Immature natural killer cell (primary cell): ENCODE measurements at places on chromosomes 1 and 21. TPM values are rescaled to one million over a fixed set of nuclear protein-coding genes. Genes with fewer than 3 reads are reported as not detected.

DNA sequence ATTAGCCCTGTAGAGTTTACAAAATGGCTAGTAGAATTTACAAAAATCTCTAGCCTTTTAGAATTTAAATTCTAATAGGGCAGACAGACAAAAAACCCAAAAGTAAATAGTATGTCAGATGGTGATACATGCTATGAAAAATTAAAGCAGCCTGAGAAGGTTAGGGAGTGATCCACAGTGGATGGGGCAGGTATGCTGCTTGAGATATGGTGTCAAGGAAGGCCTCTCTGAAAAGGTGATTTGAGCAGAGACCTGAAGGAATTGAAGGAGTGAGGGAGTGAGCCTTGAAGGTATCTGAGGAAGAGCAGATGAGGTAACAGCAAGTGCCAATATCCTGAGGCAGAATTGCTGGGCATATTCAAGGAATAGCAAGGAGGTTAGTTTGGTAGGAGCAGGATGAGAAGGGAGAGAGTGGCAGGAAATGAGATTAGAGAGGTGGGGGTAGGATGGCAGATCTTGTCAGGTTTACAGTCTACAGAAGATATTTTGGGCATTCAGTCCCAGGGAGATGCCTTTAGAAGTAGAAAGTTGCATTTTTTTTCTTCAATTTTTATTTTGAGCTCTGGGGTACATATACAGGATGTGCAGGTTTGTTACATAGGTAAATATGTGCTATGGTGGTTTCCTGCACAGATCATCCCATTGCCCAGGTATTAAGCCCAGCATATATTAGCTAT lies 40.8 kb upstream of the DPH5 start:
- H3K27me3 ChIP-seq = no peaks in the 10 kb centered on the region
- peaks cover 21% of the 10 kb centered on the region for H3K4me1 ChIP-seq
- DNase-seq = no peak
- H3K4me3 ChIP-seq = no peak overlapping the region
- no peaks in the 10 kb centered on the region for H3K36me3 ChIP-seq

- peak overlapping the region; percentile 14 for H3K4me3 ChIP-seq
- H3K27me3 ChIP-seq = peaks cover 2% of the 10 kb centered on the region
Measured at GRCh38 chr1:234978397-234979295, 150.0 kb downstream of the TOMM20 start.

DNA sequence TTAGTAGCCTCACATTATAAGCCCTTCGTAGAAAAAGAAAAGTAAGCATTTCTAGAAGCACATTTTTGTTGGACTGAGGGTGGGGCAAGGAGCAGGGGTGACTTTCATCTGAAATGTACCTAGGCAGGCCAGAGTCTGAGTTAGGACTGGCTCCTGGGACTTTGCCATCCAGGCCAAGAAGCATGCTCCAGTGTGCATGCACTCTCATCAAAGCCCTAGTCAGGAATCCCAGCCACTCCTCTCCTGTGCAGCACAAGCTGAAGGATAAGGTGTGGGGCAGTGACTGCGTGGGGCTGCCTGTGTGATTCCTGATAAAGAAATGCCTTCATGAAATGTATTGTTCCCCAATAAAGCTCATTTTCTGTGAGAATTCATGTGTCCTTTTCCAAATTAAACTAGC lies 88.2 kb downstream of the GFI1 start:
- H3K36me3 ChIP-seq = no peaks in the 10 kb centered on the region
- peaks cover 6% of the 10 kb centered on the region for H3K4me1 ChIP-seq
- H3K27me3 ChIP-seq = no peaks in the 10 kb centered on the region
- H3K27ac ChIP-seq = no peak overlapping the region

Gene PIGK
- 54.1 TPM for polyA plus RNA-seq

- peak overlapping the region; percentile 57 for H3K4me3 ChIP-seq
- no peak for DNase-seq
- H3K27ac ChIP-seq = no peak overlapping the region
- no peaks in the 10 kb centered on the region for H3K36me3 ChIP-seq
- H3K4me1 ChIP-seq = peaks cover 10% of the 10 kb centered on the region
Measured at GRCh38 chr1:30684881-30685795, 38.2 kb downstream of the MATN1 start.

DNA sequence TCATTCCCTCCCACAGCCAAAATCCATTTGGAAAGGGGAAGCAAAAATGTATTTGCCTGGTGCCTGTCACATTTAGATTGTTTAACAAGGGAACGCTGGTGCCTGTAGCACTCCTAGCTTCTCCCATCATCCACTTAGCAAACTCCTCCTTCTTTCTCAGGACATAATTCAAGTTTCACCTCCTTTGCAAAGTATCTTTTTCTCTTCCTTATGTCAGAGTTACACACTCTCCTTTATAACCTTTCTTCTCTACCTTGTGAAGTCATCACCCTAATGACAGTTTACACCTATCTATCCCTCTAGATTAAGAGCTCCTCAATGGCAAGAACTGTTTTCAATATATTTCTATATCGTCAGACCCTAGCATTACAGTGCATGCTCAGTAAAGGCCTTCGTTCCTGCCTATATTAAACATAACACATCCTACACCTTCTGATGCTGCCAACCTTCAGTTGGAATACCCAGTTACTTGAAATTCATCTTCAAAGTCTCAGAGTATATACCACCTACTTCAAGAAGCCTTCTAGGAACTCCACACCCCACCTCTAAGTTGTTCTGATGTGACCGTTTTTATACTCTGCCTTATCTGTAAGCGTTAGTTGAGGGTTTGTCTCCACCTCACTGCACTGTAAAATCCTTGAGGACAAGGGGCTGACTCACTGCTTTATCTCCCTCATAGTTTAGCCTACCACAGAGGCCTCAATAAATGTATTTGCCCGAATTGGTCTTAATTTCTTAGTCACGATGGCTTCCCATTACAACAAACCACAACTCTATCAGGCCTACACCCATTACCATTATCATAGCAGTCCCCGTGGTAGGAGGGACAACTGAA lies 1.0 kb upstream of the EPS15 start:
- no peaks in the 10 kb centered on the region for H3K36me3 ChIP-seq
- H3K4me3 ChIP-seq = peak overlapping the region; percentile 75
- no peak for DNase-seq
- H3K27ac ChIP-seq = peak overlapping the region; percentile 86
- H3K4me1 ChIP-seq = peaks cover 54% of the 10 kb centered on the region
- peaks cover 23% of the 10 kb centered on the region for H3K27me3 ChIP-seq

- H3K27ac ChIP-seq = no peak overlapping the region
- H3K4me3 ChIP-seq = no peak overlapping the region
- DNase-seq = no peak
- H3K36me3 ChIP-seq = no peaks in the 10 kb centered on the region
- H3K4me1 ChIP-seq = peaks cover 12% of the 10 kb centered on the region
Measured at GRCh38 chr1:6688001-6688400, 13.6 kb downstream of the DNAJC11 start.

DNA sequence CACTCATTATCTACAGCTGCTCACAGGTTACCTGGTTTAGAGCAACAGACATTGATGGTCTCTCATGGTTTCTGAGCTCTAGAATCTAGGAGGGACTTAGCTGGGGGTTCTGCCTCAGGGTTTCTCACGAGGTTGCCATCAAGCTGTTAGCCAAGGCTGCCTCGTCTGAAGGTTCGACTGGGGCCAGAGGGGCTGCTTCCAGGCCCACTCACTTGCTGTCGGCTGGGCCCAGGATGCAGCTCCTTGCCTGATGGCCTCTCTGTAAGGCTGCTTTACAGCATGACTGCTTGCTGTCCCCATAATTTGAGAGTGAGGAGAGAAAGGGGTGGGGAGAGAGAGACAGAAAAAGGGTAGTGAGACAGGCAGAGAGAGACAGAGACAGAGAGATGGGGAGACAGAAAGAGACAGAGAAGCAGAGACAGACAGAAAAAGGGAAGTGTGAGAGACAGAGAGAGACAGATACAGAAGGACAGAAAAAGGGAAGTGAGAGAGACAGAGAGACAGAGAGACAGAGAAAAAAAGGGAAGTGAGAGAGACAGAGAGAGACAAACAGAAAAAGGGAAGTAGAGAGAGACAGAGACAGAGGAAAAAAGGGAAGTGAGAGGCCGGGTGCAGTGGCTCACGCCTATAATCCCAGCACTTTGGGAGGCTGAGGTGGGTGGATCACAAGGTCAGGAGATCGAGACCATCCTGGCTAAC lies 106.8 kb upstream of the C1orf174 start:
- H3K4me3 ChIP-seq = no peak overlapping the region
- H3K27me3 ChIP-seq = no peaks in the 10 kb centered on the region
- H3K27ac ChIP-seq = no peak overlapping the region
- no peak for DNase-seq
- no peaks in the 10 kb centered on the region for H3K4me1 ChIP-seq
- peaks cover 4% of the 10 kb centered on the region for H3K36me3 ChIP-seq

DNA sequence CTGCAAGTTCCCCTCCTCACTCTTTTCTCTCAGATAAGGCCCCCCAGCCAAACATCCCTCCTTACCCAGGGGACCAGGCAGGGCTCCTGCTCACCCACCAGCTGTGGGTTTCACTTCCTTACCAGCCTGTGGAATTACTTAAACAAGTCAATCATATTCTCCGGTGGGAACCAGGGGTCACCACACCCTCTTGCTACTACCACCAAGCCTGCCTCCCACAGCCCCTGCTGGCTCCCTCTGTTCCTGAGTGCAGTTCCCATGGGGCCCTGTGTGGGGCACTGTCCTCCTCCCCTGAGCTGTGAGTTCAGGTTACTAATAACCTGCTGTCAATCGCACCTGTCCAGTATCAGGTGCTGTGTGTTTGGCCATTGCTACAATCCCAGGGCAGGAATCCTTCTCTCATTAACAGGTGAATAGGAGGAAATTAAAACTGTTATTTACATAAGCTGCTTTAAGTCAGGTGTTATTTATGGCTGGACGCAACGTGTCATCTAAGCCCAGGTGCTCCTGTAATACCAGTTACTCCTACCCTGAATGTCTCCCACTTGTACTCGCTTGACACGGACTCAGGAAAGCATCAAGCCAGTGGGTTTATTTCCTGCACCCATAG lies 53.1 kb upstream of the LBR start:
- peaks cover 29% of the 10 kb centered on the region for H3K4me1 ChIP-seq
- no peaks in the 10 kb centered on the region for H3K36me3 ChIP-seq
- no peak overlapping the region for H3K27ac ChIP-seq

- H3K4me3 ChIP-seq = no peak overlapping the region
- H3K36me3 ChIP-seq = no peaks in the 10 kb centered on the region
- H3K27me3 ChIP-seq = no peaks in the 10 kb centered on the region
- H3K4me1 ChIP-seq = no peaks in the 10 kb centered on the region
- no peak for DNase-seq
Measured at GRCh38 chr1:28097100-28097472, 8.7 kb upstream of the EYA3 start.

Gene CCDC27
- not detected for polyA plus RNA-seq

- no peak overlapping the region for H3K4me3 ChIP-seq
- no peaks in the 10 kb centered on the region for H3K36me3 ChIP-seq
- no peak overlapping the region for H3K27ac ChIP-seq
- no peaks in the 10 kb centered on the region for H3K4me1 ChIP-seq
- DNase-seq = no peak
Measured at GRCh38 chr1:233470741-233471499, 143.0 kb upstream of the KCNK1 start.

GRCh38 chr1:77802026-77802425 lies 22.6 kb downstream of the MIGA1 start:
- peaks cover 33% of the 10 kb centered on the region for H3K36me3 ChIP-seq
- H3K27me3 ChIP-seq = no peaks in the 10 kb centered on the region
- no peak overlapping the region for H3K4me3 ChIP-seq
- peaks cover 30% of the 10 kb centered on the region for H3K4me1 ChIP-seq
- peak overlapping the region; percentile 35 for H3K27ac ChIP-seq
